ENCODE measurements at places on chromosomes 1 and 21. TPM values are rescaled to one million over a fixed set of nuclear protein-coding genes. Genes with fewer than 3 reads are reported as not detected.

- no peak overlapping the region for H3K4me3 ChIP-seq
- no peaks in the 10 kb centered on the region for H3K36me3 ChIP-seq
- no peaks in the 10 kb centered on the region for H3K4me1 ChIP-seq
- no peaks in the 10 kb centered on the region for H3K27me3 ChIP-seq
- DNase-seq: no peak
Observed at GRCh38 chr21:19501115-19501514, 1097.5 kb upstream of the TMPRSS15 start.

GRCh38 chr1:89069951-89070350 lies 4.9 kb upstream of the GBP1 start:
- H3K4me3 ChIP-seq: no peak overlapping the region
- H3K27ac ChIP-seq: peak overlapping the region; percentile 50

DNA sequence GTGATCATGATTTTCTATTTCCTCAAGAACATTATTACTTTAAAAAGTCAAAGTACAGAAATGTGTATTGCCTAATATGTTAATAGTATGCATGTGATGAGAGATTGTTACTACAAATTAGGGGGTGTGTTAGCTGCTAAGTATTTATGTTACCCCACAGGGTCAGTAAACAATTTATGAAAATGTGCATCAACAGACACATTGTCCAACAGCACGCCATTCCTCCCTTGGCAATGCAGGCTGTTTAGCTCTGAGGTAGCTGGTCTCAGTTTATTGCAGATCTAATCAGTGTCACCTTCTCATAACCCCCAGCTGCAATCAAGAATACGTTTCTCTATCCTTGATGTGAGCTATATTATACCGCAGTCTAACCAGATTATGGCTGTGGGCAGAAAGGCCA lies 99.4 kb downstream of the TNR start:
- H3K36me3 ChIP-seq: no peaks in the 10 kb centered on the region
- no peaks in the 10 kb centered on the region for H3K4me1 ChIP-seq
- no peak for DNase-seq
- no peak overlapping the region for H3K27ac ChIP-seq
- no peak overlapping the region for H3K4me3 ChIP-seq

GRCh38 chr1:24739241-24739640 lies 6.0 kb upstream of the CLIC4 start:
- no peak overlapping the region for H3K4me3 ChIP-seq
- no peak for DNase-seq
- H3K27ac ChIP-seq: no peak overlapping the region
- H3K4me1 ChIP-seq: no peaks in the 10 kb centered on the region
- no peaks in the 10 kb centered on the region for H3K36me3 ChIP-seq
- no peaks in the 10 kb centered on the region for H3K27me3 ChIP-seq

DNA sequence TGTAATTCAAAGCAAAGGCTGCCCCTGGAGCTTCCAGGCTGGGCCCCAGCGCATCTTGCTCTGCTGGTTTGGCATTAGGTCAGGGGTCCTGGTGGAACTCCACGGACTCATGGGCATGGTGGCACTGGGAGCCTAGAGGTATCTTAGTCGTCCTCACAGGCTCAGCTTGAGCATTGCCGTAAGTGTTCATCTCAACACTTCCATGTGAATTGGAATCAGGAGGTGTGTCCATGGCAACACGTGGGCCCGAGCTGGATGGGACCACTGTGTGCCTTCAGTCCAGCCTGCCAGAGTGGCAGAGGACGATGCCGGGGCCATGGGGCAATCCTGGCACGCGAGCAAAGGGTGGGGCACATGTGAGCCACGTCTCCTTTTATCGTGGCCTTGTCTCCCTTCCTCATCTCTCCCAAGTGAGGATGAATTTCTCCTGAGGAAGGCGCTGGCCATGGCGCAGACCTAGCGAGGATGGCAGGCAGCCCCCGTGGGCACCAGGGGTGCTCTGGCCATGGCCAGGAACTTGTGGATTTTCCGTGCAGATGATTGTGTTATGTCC lies 47.0 kb downstream of the AGPAT3 start:
- no peak for DNase-seq
- H3K36me3 ChIP-seq: no peaks in the 10 kb centered on the region
- H3K4me1 ChIP-seq: peaks cover 19% of the 10 kb centered on the region
- H3K27ac ChIP-seq: no peak overlapping the region
- no peak overlapping the region for H3K4me3 ChIP-seq

DNA sequence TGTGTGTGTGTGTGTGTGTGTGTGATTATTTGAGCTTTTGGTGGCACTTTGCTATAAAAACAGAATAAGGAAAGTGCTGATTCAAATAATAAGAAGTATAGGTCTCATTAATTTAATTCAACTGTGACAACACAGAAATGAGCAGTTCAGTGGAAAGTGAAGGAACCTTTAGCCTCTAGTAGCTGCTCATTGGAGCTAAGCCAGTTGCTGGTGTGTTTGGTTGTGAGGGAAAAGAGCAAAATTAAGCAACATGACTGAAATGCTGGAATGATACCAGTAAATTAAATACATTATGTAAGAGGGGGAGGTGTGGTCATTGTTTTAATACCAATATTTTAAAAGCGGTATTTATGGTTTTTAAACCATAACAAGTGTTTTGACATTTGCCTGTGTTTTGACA lies 55.2 kb downstream of the KIAA0040 start:
- H3K27me3 ChIP-seq: no peaks in the 10 kb centered on the region
- H3K27ac ChIP-seq: no peak overlapping the region
- H3K36me3 ChIP-seq: no peaks in the 10 kb centered on the region
- H3K4me1 ChIP-seq: no peaks in the 10 kb centered on the region
- H3K4me3 ChIP-seq: no peak overlapping the region

DNA sequence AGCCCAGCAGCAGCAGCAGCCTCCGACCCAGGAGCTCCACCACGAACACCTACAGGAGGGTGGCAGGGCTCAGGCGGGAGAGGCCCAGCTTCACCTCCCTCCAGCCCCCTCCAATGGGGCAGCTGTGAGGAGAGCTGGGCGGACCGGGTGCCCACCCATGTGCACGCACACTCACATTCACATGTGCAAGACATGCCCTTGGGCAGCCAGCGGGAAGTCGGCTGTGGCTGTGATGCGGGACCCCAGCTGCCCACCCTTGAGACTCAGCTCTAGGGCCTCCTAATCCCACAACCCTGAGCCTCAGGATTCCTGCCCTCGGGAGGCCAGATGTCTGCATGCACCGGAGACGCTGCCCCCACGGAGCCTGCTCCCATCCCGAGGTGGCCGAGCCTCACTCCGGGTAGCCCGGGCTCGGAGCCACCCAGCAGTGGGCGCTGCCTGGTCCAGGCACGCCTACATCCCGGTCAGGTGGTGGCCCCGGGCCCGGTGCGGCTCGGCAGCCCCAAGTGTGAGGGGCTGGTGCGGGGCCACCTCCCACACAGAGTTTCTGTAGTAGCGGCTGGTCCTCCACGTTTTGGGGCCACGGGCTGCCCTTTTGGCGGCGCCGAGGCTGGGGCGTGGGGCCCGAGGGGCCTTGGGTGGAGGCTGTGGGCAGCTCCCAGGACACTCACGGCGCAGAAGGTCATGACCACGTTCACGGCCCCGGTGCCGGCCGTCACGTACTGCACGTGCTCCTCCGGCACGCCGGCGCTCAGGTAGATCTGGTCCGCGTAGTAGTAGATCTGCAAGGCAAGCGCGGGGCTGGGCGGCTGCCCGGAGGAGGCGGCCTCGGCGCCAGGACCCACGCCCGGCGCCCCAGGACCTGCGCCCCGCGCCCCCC lies 12.9 kb upstream of the SLC2A7 start:
- no peak overlapping the region for H3K4me3 ChIP-seq
- H3K27me3 ChIP-seq: peaks cover 10% of the 10 kb centered on the region
- no peak overlapping the region for H3K27ac ChIP-seq
- no peak for DNase-seq

DNA sequence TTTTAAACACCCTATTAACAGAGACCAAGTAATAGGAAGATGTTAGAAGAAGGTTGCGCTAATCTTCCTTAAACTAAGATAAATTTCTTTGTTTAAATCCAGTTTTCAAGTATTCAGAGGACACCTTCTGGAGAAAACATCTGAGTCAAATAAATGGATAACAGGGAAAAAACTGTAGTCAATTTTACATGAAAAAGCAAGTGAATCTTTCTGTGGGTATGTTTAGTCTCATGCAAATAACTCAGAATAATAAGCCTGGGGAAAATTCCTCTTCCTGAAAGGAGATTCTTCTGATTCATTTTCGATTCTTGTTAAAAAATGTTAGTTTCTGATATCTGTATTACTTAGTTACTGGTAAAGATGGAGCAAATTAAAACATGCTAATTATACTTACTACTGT lies 145.5 kb downstream of the CTH start:
- H3K4me3 ChIP-seq: no peak overlapping the region
- no peaks in the 10 kb centered on the region for H3K36me3 ChIP-seq
- DNase-seq: no peak
- no peak overlapping the region for H3K27ac ChIP-seq

GRCh38 chr1:27618341-27619082 lies 14.6 kb upstream of the AHDC1 start:
- H3K4me3 ChIP-seq: no peak overlapping the region
- peaks cover 7% of the 10 kb centered on the region for H3K4me1 ChIP-seq
- no peak for DNase-seq
- no peaks in the 10 kb centered on the region for H3K36me3 ChIP-seq

GRCh38 chr1:16117369-16117768 lies 38.5 kb downstream of the EPHA2 start:
- H3K27me3 ChIP-seq: no peaks in the 10 kb centered on the region
- no peak for DNase-seq
- H3K4me3 ChIP-seq: no peak overlapping the region
- no peaks in the 10 kb centered on the region for H3K36me3 ChIP-seq
- H3K4me1 ChIP-seq: no peaks in the 10 kb centered on the region
- no peak overlapping the region for H3K27ac ChIP-seq

GRCh38 chr1:233607252-233608119 lies 6.4 kb upstream of the KCNK1 start:
- no peak overlapping the region for H3K27ac ChIP-seq
- peaks cover 5% of the 10 kb centered on the region for H3K4me1 ChIP-seq
- H3K27me3 ChIP-seq: no peaks in the 10 kb centered on the region
- no peak for DNase-seq
- H3K36me3 ChIP-seq: no peaks in the 10 kb centered on the region
- H3K4me3 ChIP-seq: no peak overlapping the region

DNA sequence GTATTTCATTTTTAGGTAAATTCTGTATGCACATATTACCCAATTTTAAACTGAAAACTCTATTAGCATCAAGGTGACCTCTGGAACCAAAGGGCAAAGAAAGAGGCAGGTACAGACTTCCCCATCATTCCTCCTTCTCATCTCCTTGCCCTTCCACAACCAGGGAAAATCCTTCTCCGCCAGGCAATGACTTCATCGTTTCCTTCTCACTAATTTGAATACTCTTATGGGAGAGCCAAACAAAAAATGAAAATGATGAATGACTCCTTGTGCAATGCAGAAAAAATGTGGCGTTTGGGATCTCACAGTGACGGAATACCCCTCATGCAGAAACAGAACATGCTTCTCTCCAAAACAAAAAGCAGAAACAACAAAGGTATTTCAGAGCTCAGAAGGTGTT lies 83.7 kb downstream of the HLCS start:
- no peak overlapping the region for H3K4me3 ChIP-seq
- no peak for DNase-seq
- H3K27me3 ChIP-seq: no peaks in the 10 kb centered on the region
- H3K4me1 ChIP-seq: no peaks in the 10 kb centered on the region
- H3K36me3 ChIP-seq: peaks cover 3% of the 10 kb centered on the region
- no peak overlapping the region for H3K27ac ChIP-seq

GRCh38 chr1:179706339-179706941 lies 36.7 kb upstream of the FAM163A start:
- no peak overlapping the region for H3K4me3 ChIP-seq
- peaks cover 15% of the 10 kb centered on the region for H3K4me1 ChIP-seq
- no peak overlapping the region for H3K27ac ChIP-seq
- peak; percentile 43 for DNase-seq
- H3K27me3 ChIP-seq: no peaks in the 10 kb centered on the region

GRCh38 chr1:91099746-91100621 lies 78.1 kb upstream of the ZNF644 start:
- DNase-seq: no peak
- no peak overlapping the region for H3K27ac ChIP-seq
- no peaks in the 10 kb centered on the region for H3K27me3 ChIP-seq
- H3K4me1 ChIP-seq: no peaks in the 10 kb centered on the region

DNA sequence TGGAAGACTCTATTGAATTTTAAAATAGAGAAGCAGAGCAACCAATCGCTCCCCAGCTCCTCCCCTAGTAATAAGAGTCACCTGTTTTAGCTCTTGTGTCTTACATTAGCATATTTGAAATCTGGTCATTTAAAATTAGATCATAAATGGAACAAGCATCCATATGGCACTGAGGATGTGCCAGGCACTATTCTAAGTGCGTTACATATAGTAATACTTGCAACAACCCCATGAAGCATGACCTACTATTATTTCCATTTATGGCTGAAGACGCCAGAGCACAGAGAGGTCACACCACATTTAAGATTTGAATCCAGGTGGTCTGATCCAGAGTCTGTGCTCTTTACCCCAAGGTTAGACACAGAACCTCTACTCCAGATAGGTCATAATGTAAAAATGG lies 82.0 kb upstream of the HIVEP3 start:
- DNase-seq: no peak
- H3K27ac ChIP-seq: no peak overlapping the region
- no peaks in the 10 kb centered on the region for H3K36me3 ChIP-seq
- no peaks in the 10 kb centered on the region for H3K4me1 ChIP-seq

DNA sequence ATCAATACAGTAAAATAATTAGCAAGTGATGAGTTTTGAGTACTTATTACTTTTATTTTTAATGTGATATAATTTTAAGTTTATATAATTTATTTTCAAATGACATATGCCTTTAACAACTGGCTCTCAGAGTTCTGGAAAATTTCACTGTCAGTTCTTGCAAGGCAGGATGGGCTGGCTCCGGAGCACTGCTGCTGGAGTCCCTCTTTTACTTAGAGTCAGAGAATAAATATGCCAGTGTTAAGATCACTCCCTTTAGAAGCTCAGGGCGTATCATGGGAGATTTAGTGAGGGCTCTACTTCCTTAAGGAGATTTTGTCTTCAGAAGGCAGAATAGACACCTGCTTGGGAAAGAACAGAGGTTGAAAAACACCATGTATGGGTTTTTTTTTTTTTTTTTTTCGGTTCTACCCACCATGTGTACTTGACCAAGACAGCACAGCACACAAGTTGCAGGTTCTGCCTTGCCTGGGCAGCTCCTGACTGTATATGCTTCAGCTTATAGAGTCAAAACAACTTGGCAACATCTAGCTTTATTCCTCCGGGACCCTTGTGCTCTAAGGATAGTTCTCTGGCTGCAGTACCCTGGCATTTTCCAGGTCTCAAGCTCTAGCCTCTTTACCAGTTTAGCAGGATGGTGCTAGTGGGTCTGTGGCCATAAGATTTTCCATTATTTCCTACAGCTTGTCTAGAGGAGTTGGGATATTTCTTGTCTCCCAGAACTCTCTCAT lies 29.7 kb upstream of the FMOD start:
- no peak overlapping the region for H3K27ac ChIP-seq
- no peak overlapping the region for H3K4me3 ChIP-seq
- H3K36me3 ChIP-seq: no peaks in the 10 kb centered on the region
- no peak for DNase-seq
- H3K27me3 ChIP-seq: no peaks in the 10 kb centered on the region
- no peaks in the 10 kb centered on the region for H3K4me1 ChIP-seq

Gene SGIP1
- total RNA-seq: 4.2 TPM

Gene MSH4
- total RNA-seq: 0.17 TPM

Gene ERG
- total RNA-seq: 14.8 TPM

Gene ATP6V1G3
- total RNA-seq: not detected

Gene RCAN3
- total RNA-seq: 2.4 TPM

Gene TTLL7
- total RNA-seq: 2.8 TPM

Gene SHISA4
- total RNA-seq: 39.0 TPM

Gene NTMT2
- total RNA-seq: not detected

Gene DCST1
- not detected for total RNA-seq

Data from adrenal gland (tissue), 19 donors.